ENCODE measurements at places on chromosomes 6 and 20.

- DNase-seq, result no peak
Observed at GRCh38 chr20:42494290-42494689, 695.4 kb downstream of the PTPRT start.

- no peak for DNase-seq
Observed at GRCh38 chr6:161242113-161242512, 31.7 kb downstream of the AGPAT4 start.

DNA sequence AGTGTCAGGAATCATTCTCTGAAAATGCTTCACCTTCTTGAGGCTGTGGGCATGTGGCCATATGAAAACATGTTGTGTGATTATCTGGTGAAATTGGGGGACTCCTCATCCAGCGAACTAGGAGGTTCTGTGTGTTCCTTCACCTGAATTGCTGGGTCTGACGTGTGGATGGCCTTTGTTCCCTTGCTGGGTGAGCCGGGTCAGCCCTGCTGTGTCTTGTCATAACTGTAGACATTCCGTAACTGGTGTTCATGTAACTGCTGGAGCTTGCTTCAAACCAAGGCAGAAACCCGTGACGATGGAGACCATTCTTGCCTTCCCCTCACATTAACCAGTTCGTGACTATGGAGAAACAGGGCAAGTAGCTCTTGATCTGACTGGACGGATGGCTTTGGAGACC, 123.5 kb downstream of the GMPR start:
- no peak for DNase-seq

DNA sequence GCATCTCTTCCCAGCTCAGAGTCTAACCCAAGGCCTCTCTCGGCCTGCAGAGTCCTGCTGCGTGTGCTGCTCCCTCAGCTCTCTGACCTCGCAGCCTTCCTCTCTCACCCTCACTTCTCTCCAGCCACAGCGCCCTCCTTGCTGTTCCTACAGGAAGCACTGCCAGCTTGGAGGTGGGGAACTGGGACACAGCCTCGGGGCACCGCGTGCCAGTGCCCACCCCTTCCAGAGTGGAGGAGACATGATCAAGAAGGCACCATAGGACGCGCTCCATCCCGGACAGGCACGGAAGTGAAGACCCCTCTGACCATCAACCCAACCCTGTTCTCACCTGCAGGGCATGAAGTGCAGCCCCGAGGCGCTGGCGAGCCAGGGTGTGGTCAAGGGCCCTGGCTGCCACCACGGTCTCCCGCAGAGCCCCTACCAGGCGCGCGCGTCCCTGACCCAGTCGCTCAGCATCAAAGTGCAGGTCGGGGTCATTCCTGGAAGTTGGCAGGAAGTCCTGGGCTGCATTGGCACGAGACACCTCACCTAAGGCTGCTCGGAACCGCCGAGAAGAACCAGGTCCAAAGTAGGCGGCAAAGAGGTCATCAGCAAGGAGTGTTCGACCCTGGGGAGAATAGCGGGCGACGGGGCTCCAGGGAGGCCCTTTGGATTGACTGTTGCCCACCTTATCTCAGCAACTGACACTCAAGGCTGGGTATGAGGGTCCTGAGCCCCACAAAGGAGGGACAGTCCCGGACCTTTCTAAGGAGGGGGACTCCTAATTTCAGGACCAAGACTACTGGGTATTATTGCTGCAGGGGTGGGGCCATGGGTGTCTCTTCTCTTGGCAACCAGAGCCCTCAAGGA, 1.3 kb downstream of the VWA7 start:
- DNase-seq, result no peak

DNA sequence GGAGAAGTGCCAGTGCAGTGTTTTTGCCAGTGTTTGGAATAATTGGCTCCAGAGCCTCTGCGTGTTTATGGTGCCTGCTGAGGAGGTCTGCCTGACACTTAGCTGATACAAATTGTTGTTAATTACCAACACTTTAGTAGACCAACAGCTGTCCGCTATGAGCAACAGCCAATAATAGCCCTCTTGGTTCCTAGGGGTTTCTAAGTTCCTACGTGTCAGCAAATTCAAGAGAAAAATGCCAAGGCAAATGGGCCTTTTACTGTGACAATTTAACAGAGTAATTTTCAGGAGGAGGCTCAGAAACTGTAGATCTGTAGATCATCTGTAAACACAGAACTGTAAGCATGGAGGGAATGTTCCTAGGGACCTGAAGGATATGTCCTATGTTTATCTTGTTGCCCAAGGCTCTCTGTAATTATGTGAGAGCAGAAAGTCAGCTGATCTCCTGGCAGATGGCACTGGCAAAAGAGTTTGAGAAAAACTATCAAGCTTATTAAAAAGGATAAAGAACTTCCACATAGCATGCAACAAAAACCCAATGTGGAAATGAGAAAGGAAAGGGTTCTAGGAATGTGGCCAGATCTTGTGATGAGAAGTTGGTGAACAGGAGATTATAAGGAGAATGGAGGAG, 157.7 kb downstream of the GJA1 start:
- no peak for DNase-seq

- DNase-seq, result no peak
Observed at GRCh38 chr6:36154286-36154685, 24.0 kb downstream of the MAPK13 start.

All from activated naive CD8-positive, alpha-beta T cell treated with anti-CD3 and anti-CD28 coated beads, Interleukin-2, amount 10 ng/mL, durations not matched to agents 7 days and 5 days (primary cell).